ENCODE measurements at places on chromosomes 11 and 22.

DNA sequence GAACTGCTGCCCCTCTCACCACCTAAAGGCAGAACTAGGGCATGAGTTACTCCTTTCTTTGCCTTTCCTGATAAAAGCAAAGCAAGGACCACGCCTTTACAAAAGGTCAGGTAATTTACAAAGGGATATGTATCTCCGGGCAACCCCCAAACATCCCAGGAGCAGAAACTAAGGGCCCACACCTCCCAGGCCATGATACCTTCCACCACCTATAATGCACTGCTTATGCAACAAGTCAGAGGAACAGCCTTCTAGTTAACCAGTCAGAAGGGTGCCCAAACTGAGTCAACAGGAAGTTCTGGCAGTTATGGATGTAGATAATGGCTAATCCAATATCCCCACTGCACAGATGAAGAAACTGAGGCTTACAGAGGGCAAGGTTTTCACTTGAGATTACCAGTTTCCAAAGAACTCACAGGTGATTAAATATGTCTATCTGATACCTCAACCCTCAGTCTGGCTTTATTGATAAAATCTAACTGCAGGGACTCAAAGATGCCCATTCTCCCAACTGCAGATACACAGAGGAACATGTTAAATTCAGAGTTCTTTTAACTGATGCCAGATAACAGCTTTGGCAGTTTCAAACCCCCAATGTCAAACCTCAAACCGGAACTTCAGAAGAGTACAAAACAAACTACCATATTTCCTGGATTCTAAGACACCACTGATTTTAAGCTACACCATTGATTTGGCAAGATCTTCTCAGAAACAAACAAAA, 16.8 kb upstream of the CASTOR1 start:
- no peak for DNase-seq

- DNase-seq: no peak
These were observed 227.0 kb downstream of the ADAMTS15 start for GRCh38 chr11:130675371-130675821.

GRCh38 chr22:41525450-41526225, 18.6 kb downstream of the POLR3H start:
- no peak for DNase-seq

DNA sequence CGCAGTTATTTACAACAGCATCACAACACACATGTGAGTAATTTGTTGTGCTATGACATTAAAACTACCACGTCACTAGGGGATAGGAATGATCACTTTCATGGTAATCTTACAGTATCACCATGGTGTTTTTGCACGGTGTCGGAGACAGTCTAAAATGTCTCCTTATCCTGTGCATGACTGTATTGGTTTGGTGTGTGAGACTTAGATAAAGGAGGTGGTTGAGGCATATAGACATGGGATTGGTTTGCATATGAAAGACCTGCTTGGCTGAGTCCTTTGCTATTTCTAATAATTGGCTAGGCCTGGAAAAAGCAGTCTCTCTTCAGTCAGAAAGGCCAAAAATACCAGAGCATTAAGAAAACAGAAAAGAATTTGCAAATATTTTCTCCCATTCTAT, 30.2 kb downstream of the MSANTD4 start:
- no peak for DNase-seq

- no peak for DNase-seq
These were observed 3.5 kb downstream of the INPP5J start for GRCh38 chr22:31126128-31126868.

GRCh38 chr11:121037016-121037415, 13.1 kb downstream of the TBCEL start:
- no peak for DNase-seq

GRCh38 chr11:2516276-2517015, 71.6 kb downstream of the KCNQ1 start:
- no peak for DNase-seq

- no peak for DNase-seq
These were observed 87.7 kb upstream of the OPCML start for GRCh38 chr11:133619973-133620372.

GRCh38 chr22:50293441-50294318, 13.8 kb downstream of the PLXNB2 start:
- no peak for DNase-seq

DNA sequence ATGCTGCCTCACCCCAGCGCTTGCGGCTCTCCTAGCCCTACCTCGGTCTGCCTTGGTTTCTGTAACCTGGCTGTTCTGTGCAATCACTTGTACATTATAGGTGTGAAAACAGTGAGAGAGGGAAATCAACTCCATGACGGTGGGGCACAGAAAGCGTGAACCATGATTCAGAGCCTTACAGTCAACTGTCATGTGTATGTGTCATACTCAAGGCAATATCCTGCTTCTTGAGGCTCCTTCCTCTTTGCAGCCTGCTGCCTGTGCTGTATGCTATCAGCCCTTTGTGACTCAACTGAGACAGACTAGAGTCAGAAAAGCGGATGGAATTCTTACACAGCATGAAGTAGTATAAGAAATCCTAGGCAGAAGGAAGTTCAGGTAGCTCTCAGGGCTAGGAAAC, 2.1 kb downstream of the NRIP3 start:
- DNase-seq: peak; percentile 57

DNA sequence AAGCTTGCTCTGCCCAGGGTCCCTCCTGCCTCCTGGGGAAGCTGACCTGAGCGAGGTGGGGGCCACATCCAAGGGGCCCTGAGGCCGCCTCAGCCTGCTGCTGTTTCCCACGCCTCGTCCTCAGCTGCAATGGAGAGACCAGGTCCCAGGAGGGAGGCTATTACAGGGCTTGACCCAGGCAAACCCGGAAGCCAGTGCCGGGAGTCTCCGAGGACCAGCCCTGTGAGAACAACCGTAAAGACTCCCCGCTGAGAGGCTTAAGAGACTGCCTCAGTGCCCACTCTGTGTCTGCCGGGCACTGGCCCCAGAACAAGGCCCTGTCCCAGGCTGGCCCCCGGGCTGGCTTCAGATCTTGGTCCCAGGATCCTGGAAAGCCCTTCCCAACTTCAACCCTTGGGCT, 124.3 kb upstream of the FGF3 start:
- no peak for DNase-seq

DNA sequence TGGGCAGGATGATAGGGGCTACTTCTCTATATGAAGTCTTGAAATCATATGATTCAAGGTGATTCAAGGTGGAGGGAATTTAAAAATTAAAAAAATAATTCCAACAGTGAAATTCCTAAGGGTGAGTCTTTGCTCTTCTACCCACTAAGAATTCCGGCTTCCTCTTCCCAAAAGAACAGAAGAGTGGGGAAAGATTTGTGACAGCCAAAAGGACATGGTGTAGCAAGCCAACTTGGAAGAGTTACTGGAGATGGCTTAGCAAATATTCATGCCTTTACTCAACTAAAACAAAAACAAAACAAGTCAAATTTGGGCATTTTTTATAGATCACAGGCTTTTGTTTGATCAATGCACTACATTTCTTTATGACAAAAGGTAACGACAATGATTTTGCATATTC, 12.3 kb downstream of the ZBED5 start:
- DNase-seq: no peak

- DNase-seq: no peak
These were observed 17.2 kb upstream of the CD59 start for GRCh38 chr11:33753304-33753967.

GRCh38 chr11:125275905-125276618, 111.5 kb downstream of the PKNOX2 start:
- DNase-seq: no peak

DNA sequence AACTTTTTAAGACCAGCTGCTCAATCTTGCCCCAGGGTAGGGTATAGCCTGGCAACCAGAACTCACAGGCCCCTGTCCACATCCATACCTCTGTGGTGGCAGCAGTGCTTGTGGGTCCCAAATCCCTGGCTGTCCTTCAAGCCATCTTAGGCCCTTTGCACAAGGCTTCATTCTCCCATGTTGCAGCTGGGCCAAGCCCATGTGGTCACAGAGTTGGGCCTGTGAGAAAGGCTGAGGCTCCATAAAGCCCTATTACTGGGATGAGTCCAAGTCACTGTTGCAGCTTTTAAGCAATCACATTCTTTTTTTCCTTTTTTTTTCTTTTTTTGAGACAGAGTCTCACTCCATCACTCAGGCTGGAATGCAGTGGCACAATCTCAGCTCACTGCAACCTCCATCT, 47.9 kb upstream of the SLC25A1 start:
- no peak for DNase-seq

DNA sequence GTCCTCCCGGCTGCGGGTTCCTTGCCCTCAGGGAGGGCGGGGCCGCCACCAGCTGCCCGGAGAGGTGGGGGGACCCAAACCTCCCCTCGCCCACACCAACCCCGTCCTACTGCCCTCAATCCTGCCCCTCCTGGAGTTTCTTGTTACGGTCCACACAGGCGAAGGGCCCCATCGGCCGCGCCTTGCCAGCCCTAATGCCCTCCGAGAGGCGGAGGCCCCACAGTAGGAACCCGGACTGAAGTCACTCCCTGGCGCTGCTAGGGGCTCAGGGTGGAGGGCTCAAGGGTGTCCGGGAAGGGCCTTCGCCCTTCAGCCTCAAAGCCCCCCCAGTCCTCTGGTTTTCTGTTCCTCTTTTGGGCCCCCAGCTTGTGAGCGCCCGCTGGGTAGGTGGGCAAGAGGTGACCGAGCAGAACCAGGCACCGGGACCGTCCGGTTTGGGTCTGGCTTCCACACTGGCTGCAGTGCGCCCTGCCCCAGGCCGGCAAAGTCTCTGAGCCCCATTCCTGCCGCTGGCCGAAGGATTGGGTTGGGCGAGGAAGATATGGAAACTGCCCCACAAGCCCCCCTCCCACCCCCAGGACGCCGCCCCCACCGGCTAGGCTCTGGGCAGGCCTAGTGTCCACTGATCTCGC, 24.5 kb downstream of the DUSP8 start:
- no peak for DNase-seq

DNA sequence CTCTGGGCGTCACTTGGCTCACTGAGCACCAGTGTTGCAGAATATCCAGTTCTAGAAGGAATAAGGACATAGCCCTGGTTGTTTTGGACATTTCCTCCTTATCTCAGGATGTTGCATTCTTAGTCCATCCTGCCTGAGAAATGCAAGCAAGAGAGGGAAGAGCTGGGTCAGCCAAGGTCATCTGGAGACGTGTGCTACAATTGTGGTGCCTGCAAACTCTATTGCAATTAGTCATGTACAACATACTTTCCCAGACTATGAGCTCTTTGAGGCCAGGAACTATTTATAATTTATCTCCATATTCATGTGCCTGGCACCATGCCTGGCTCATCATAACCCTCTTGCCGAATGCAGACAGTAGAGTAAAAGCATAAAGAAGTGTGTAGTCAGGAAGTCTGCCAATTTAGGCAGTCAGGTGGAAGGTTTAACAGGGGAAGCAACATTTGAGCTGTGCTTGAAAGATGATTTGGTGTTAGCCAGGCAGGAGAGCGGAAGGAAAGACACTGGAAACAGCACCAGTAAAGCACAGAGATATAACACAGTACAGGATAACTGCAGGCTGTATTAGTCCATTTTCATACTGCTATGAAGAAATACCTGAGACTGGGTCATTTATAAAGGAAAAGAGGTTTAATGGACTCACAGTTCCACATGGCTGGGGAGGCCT, 129.4 kb upstream of the PAX6 start:
- DNase-seq: no peak

DNA sequence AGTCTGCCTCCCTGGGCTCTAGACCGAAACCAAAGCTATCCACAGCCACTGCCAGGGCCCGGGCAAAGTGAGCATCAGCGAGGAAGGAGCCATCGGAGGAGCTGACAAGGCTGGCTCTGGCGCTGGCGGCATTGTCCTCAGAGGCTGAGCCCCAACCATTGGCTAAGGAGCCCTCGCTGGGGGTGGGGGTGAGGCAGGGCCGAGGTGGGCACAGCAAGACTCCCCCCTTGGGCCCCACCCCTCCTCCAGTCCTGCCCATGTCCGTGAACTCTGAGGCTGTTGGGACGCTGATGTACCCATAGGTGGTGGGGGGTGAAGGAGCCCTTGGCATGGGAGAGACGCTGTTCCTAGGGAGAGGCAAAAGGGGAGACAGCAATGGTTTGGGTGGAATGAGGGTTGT, 11.2 kb downstream of the ROBO4 start:
- no peak for DNase-seq

GRCh38 chr11:60887556-60887955, 18.8 kb downstream of the PRPF19 start:
- peak; percentile 77 for DNase-seq

DNA sequence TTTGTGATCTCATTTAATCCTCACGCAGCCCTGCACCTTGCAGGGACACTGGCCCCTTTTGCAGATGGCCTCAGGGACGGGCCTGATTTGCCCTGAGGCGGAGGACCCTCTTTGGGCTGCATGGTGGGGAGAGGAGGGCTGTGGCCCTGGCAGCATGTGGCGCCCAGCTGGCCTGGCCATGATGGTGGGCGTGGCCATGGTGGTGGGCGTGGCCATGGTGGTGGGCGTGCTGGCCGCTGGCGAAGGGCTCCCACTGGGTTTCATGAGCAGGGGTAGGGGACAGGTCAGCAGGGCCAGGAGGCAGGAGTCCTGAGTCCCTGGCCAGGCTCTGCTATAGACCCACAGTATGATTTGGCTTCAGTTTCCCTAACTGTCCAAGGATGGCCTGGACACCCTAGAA, 13.1 kb downstream of the WNT11 start:
- DNase-seq: no peak

GRCh38 chr11:96103102-96103501, 179.2 kb upstream of the MTMR2 start:
- no peak for DNase-seq

DNA sequence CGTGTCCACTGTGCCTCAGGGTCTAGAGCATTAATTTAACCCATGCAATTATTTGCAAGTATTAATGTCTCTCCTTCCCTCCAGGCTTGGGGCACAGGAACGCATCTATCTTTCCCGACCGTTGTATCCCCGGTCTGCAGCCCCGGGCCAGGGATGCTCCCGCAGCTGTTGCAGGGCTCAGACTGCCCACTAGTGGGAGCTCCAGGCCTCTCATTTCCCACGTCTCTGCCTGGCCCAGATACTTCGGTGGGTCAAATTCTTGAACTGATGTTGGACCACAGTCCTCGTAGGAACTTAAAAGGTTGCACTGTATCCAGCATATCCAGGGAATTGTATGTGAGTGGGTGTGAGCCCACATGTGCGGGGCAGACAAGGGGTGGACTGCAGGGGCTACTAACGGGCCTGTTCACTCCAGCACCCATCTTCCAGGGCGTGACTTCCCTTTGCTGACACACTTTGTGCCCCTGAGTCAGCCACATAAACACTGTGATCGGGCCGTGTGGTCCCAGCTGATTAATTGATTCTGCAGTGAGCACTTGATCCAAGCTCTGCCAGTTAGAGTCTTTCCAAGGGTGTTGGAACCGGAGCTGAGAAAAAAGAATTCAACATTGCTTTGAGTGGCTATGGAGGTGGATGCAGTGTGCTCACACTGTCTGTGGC, 451.3 kb downstream of the TBC1D22A start:
- DNase-seq: peak; percentile 15
